Activated CD8-positive, alpha-beta T cell treated with anti-CD3 and anti-CD28 coated beads for 36 hours (primary cell): ENCODE measurements at places on chromosomes 6 and 20.
A peak's percentile ranks its signal among the peaks of the same experiment; 100 is the strongest.

GRCh38 chr20:29878281-29878741 lies 1379.2 kb upstream of the DEFB115 start:
- no peak for DNase-seq

DNA sequence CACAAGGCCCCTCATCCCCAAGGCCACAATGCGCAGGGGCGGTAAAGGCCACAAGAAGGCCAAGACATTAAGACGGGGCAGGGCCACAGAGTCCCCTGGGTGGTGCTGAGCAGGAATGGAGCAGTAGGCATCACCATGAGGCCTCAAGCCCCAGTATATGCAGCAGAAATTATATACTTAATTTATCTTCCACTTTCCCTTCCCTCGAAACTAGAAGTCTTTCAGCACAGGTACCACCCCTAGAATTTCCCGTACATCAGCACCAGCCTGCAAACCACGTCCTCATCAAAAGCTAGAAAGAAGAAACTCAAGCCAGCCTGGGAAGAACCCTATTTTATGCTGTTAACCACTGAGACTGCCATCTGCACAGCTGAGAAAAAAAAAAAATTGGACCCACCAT lies 89.4 kb downstream of the PLG start:
- DNase-seq = no peak

DNA sequence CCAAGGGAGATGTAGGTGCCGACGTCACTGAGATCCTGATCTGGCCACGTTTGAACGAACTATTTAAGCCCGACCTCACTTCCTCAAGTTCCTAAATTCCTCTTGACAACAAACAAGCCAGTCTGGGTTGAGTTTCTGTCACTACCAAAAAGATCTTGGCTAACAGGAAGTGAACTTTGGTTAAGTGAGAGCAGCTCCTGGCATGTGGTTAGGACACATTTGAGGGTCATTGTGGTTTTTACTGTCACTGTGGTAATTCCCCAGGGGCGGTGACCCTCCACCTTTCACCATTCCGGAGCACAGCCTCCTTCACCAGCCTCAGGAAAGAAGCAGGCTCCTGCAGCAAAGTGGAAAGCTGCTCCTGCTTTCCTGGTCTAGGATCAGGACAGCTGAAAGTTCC lies 43.1 kb upstream of the ZNF831 start:
- peak; percentile 67 for DNase-seq

DNA sequence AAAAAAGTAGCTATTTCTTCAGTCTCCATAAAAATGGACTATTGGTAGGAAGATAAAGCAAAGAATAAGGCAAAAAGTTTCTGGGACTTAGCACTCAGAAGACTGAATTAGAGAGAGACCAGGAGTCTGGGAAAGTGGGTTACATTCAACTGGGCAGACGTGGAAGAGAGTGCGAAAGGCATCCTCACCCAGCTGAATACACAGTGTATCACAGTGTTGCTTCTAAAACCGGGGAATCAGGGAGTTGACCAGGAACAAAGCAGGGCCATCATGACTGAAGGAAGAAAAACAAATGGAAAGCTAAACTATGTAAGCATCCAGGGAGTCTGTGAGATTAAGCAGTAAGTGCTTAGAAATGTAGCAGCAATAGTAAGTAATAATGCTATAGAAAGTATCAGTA lies 452.9 kb upstream of the MAN1A1 start:
- no peak for DNase-seq

- no peak for DNase-seq
Measured at GRCh38 chr6:12328701-12329100, 38.5 kb downstream of the EDN1 start.
